Astrocyte (in vitro differentiated cells and primary cell): ENCODE measurements at places on chromosomes 13 and 19.
A peak's percentile ranks its signal among the peaks of the same experiment; 100 is the strongest.

GRCh38 chr13:48715977-48716376 is 62.2 kb downstream of the CYSLTR2 start:
- DNase-seq = no peak

GRCh38 chr13:45575146-45575829 is 40.3 kb downstream of the ERICH6B start:
- no peak for DNase-seq

GRCh38 chr19:51143486-51143885 is 1.4 kb downstream of the SIGLEC7 start:
- no peak for DNase-seq

DNA sequence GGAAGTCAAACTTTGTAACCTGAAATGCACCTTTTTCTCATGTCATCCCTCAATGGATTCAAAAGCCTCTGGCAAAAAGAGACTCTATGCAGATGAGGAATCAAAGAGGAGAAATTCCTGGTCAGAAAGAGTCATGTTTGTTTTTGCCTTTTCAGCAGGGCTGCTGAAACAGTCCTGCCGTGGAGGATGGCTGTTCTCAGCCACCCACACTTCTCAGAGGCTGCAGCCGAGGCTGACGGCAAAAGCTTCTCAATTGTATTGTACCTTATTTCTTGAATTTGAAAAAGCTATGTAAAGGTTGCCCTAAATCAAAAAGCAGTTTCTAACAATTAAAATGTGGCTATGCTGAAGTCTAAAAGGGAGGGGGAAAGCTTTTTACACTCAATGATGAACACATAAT is 385.3 kb downstream of the KCTD12 start:
- no peak for DNase-seq

DNA sequence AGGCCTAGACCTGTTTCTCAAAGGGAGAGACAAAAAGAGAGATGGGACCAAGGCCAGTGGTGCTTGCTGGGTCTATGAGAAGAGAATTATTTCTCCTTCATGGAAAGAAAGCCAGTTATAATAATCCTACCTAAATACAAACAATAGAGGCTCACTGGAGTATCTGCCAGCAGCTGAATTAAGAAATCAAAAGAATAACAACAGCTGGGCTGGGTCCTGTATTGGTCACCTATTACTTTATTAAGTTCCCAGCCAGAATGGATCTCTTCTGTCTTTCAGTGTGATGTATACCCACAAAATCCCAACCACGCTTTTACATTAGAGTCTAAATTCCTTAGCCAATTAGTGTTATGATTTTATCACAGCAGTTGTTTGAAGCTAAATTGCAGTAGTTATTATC is 297.8 kb upstream of the DACH1 start:
- no peak for DNase-seq

GRCh38 chr13:105464249-105464648 is 1071.2 kb downstream of the EFNB2 start:
- peak; percentile 56 for DNase-seq

GRCh38 chr13:86445672-86446071 is 646.5 kb upstream of the SLITRK6 start:
- DNase-seq = peak; percentile 42

- no peak for DNase-seq
These were observed 10.2 kb upstream of the FUT2 start for GRCh38 chr19:48685583-48685982.

DNA sequence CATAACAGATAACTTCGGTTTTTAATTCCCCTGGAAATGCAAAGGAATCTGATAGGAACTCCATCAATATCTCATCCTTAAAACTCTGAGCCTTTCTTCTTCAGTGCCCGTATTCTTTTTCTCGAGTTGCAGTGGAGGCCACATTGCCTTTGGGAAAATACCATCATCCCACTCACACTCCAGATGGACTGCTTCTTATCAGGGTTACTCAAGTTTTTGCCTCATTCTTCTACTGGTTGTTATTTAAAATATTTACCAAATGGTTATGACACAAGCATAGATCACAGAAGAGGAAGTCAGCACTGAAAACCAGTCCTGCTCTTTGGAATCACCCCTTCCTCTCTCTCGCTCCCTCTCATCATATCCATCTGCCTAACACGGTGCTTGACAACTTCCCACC is 1020.5 kb upstream of the SLC10A2 start:
- DNase-seq = peak; percentile 27

DNA sequence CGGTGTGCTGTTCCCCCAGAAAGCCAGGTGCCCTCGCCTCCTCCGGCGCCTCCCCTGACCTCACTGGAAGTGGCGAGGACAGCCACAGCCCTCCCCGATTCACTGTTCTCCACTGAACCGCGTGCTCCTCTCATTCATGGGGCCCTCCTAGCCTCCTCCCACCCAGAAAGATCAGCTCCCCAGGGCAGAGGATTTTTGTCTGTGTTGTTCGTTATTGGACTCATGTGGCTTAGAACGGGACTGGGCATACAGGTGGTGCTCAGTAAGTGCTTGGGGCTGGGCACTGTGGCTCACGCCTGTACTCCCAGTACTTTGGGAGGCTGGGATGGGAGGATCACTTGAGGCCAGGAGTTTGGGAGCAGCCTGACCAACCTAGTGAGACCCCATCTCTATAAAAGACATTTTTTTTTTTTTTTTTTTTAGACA is 3.8 kb downstream of the PRTN3 start:
- DNase-seq = no peak

- no peak for DNase-seq
These were observed 307.0 kb downstream of the ZNF536 start for GRCh38 chr19:30679153-30679702.

- no peak for DNase-seq
These were observed 84.0 kb downstream of the LACC1 start for GRCh38 chr13:43963726-43964125.

GRCh38 chr19:39788244-39788643 is 9.6 kb downstream of the LEUTX start:
- DNase-seq = no peak

GRCh38 chr13:46304546-46304945 is 82.5 kb downstream of the RUBCNL start:
- no peak for DNase-seq

- DNase-seq = no peak
These were observed 498.7 kb downstream of the DACH1 start for GRCh38 chr13:71368336-71368735.
